Fibroblast of skin of left quadriceps (primary cell): ENCODE measurements at places on chromosomes 5 and 9.

DNA sequence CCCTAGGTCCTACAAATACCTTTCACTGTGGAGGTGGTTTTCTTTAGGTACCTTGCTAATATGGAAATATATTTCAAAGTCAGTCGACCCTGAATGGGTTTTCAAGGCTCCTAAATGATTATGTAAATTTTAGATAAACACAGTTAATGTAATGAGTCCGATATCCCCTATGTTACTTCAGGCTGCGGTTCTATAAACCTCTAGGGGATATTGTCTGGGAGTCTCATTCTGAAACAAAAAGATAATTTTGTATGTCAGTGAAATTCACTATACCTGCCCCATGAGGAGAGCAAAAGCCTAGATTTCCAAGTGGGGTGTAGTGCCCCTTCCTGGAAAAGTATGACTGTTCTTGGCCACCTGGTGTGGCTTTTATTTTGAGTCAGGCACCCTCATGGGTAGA lies 377.3 kb downstream of the ICE1 start:
- DNase-seq = no peak

DNA sequence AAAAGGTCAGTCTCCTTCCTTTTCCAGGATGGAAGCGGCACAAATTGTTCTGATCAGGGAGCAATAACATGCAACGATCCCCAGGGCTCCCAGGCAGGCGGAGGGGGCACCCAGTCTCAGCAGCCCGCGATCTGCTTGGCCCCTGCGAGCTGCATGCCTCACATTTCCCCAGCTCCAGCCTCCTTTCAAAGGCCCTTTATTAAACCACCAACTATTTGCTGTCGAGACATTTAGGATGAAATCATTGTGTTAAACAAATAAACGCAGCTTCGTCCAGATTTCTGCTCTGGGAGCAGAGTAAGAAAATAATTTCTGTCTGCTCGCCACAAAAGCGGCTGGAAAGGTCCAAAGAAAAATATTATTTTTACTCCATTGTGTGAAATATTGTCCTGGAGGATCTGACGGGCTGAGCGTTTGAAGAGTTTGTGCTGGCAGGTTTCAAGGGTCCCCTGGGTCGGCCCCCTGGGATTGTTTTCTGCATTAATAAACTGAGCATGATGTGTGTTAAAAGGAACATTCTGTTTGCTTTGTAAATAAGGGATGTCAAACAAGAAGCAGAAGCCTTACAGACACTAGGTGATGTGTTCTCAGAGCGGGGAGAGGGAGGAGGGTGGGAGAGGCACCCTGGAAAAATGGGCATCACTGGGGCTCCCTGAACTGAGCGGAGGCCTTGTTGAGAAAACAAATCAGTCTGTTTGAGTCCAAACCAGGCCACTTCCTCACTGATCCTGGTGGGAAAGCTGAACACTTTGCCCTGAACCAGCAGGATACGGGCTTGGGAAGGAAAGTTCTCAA lies 110.1 kb downstream of the FOXD1 start:
- DNase-seq = peak; percentile 42

DNA sequence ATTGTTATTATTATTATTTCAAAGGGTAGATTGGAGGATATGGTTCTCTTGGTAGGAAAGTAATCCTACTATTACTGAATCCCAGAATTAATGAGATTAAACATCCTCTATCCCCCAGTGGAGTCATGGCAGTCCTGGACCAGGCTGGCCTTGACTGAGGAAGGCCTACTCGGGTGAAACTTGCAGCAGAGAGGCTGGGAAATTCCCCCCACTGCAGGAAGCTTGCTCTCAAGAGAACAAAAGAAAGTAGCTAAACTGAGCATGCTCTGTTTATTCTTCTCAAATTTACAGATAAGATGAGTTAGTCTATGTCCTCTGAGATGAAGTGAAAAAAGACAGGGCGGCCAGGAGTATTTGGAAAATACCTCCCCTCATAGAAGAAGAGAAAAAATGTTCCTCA lies 233.9 kb upstream of the RPS23 start:
- no peak for DNase-seq

- no peak for DNase-seq
Measured at GRCh38 chr9:127796852-127797370, 5.8 kb upstream of the FPGS start.

GRCh38 chr5:58239045-58239444 lies 220.8 kb downstream of the PLK2 start:
- no peak for DNase-seq

GRCh38 chr9:74333384-74334032 lies 163.6 kb upstream of the RORB start:
- no peak for DNase-seq

DNA sequence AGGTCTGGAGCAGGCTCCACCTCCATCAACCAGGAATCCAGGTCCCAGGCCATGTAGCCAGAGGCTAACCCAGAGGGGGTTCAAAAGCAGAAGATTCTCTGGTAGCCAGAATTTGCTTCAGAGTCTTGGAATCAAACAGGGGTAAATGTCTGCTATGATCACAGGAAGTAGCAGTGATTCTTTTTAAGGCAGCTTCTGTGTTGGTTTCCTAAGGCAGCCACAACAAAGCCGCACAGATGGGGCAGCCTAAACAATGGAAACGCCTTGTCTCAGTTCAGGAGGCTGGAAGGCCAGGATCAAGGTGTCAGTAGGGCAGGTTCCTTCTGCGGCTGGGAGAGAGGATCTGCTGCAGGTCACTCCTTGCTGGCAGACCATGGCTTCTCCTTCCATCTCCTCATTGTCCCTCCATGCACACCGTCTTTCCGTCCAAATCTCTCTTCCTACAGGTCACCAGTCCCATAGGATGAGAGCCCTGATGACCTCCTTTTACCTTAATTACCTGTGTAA lies 167.3 kb downstream of the ROR2 start:
- DNase-seq = no peak

DNA sequence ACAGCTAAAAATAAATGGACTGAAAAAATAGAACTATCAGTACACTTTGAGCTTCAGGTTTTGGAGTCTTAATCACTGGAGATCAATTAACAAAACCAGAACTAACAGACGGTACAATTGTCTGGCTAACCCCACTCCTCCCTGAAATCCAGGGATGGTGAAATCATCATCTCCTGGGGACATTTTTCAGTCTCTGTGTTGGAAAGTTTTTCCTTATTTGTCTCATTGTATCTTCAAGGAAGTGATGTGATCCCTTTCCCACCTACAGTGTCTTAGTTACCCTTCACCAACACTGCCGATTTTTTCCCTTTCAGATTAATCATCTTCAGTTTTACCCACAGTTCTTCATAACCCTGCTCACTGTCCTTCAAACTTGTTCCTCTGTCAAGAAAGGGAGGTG lies 81.9 kb downstream of the MAP1B start:
- no peak for DNase-seq
